Stimulated activated CD4-positive, alpha-beta T cell treated with anti-CD3 and anti-CD28 coated beads, TNF-alpha, amount 100 ng/mL, for 24 hours (primary cell): ENCODE measurements at places on chromosomes 5 and 9.

DNA sequence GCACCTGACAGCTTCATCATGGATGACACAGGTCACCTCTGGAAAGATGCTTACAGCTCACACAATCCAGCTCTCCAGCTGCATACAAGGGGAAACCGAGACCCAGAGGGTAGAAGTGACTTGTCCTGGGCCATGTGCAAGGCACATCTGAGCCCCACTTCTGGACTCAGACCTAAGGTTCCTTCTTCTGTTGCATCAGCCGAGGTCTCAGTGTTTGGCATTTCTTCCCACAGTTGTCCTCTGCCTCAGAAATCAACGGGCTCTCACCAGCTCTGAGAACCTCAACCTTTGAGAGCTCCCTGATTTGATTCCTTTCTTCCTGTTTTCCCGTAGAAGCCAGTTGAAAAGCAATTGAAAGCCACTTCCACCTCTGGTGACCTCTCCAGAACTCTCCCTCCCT is 38.7 kb upstream of the COL15A1 start:
- DNase-seq, result no peak

DNA sequence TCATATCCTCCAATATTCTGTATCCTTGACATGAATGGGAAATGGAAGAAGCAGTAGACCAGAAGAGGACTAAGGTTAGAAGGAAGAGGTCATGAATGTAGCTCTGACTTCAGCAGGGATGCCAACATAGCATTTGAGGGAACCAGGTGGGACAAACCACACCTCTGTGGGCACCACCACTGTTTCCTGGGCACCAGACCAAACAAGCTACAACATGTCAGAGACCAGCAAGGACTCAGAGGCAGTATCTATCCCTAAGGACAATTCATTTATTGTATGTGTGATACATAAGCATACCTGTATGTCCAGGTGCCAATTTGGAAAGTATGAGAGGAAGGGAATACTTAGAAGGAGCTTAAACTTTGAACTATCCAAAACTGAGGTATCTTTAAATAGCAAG is 192.8 kb downstream of the MAN2A1 start:
- DNase-seq, result no peak

GRCh38 chr9:94586814-94587213 is 6.8 kb downstream of the FBP2 start:
- DNase-seq, result no peak

DNA sequence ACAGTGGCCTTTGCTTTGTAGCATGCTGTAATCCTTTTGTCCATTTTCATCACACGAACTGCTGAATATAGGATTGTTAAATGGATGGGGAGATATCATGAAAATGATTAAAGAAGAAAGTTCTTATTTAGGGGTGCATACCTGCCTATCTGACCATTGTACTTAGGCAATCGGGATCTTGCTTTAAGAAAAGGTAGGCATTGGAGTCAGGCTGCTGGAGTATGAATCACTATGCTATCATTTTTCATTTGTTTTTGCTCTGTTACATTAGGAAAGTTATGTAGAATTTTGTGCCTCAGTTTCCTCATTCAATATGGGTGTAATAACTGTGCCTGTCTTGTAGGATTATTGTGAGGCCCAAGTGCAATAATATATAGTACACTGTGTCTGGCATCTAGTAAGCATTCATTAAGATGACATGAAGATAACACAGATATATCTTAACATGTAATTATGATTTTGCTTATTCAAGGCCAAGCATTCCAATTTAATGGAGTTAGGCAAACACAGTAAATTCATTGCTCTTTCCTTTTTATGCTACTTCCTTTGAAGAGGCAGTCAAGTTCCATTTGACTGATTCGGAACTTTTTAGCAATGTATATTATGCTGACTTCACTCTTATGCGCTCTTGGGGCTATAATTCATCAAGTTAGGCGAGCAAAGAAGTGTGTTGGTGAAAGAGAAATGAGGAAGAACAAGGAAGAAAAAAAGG is 109.9 kb upstream of the CDKN2B start:
- no peak for DNase-seq

DNA sequence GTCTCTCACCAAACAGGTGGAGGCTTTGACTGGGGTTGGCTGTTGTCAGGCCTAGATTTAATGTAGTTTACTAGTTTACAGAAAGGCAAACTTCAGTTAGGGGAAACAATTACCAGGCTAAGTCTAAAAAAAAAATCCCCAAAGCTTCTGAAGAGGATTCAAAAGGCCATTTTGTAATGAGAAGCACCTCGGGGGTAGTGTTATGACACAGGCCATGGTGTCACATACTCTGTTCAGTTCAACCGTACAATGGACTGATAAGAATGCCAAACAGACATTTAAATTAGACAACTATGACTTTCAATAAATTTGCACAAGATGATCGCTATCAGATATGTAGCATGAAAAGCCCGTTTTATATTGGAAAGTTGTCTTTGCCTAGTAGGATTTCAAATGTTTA is 120.1 kb upstream of the PCA3 start:
- no peak for DNase-seq

GRCh38 chr9:70409800-70410199 is 4.7 kb downstream of the KLF9 start:
- no peak for DNase-seq

DNA sequence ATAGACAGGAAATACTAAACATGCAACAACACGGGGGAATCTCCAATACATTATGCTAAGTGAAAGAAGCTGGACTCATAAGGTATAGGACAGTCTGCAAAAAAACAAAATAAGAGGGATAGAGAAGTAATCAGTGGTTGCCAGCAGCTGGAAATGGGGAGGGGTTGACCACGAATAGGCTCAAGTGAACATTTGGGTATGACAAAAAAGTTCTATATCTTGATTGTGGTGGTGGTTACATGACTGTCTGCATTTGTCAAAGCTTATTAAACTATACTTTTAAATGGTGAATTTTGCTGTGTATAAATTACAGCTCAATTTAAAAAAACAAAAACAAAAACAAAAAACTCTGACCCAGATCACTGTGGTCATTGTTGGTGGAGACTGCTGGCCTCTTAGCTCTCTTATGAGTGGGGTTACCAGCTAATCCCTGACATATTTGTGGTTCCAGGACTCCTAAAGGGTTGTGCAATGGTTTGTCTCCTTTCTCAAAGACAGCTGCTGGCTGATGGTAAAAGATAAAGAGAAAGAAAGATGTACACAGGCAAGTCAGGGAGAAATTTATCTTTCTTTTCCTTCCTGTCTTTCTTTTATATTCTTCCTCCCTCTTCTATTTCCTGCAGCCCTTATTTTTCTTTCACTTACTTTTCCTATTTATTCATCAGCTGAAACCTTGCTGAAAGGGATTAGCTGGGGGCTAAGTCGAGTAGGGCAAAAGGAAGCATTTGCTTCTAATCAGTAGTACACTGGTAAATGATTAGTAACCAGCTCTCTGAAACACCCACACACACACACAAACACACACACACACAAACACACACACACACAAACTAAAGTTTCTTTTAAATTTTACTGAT is 42.6 kb upstream of the APC start:
- no peak for DNase-seq

DNA sequence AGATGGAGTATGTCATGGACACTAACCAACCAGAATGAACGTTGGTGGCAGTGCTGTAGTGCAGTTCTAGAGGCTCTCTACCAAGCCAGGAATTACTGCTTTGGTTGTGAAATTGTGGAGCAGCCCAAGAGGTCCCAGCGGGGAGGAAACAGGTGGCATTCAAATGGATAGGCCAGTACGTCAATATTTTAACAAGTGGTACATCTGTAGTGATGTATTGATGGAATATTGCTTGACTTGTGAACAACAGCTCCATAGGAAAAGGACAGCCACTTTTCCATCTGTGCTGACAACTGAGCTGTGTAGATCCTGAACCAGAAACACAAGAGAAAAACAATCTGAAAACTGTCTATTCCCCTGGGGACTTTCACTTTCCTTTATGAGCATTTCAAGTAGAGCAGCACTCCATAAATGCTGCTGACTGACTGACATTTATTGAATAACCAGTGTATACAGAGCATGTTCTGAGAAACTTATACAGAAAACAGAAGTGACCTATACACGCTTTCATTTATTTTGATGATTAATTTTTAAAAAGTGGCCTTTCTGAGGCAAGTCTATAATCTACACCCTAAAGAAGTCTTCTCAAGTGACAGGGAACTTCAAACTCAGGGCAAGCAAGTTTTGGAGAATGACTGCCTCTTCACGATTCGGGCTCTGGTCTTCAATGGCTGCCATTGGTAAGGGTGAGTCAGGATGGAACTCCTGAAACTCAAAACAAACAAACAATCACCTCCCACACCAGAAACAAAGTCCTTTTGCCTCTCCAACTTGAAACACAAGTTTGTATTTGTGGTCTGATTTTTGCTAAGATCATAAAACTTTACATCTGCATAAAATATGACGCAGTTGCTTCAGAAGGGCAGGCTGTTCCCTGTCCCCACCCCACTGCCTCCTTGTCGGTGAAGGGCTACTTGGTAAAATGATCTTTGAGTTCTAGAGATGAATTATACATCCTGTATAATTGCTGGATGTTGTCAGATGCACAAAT is 362.4 kb downstream of the NDUFS4 start:
- no peak for DNase-seq

DNA sequence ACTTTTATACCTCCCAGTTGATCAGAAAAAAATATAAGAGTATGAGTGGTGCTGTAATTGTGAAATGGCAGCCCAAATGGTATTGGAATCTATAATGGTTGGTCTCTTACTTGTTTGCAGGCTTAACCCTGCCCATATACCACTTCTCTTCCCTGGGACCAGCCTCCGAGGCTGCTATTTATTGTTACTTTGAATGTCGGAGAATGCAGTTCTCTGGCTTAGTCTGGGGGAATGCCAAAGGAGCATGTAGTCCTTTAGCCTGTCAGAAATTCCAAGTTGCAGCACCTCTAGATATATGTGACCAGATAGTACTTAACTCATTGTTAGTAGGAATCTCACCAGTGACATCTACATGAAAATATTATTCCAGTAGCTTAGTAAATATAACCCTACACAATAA is 47.5 kb downstream of the SLC44A1 start:
- DNase-seq, result no peak

GRCh38 chr5:19261879-19262278 is 726.1 kb downstream of the CDH18 start:
- DNase-seq, result no peak

DNA sequence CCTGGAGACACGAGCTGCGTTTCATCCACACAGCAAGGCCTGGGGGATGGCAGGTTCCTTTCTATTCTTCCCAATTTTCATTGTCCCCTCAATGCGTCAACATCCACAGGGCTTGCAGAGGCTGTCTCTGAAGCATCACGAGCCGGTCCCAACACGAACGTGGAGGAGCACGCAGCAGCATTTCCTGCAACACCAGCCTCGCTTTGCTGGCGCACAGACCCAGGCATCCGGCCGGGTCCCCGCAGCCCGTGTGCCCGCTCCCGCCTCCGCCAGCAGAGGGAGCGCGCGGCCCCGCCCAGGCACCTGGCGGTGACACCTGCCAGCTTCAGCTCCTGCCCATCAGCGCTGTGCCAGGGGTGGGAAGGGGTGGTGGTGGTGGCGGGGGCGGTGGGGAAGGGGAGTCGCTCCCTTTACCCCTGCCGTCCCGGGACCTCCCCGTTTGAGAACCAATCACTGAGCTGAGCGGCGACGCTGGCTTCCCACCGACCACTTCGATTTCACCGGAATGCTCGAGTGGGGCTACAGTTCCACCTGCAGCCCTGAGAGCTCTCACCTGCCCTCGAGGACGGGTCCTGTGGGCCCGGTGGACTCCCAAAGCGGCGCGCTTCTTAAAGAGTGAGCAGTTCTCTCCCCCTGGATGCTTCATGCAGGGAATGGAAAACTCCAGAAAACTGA is 464.5 kb downstream of the ICE1 start:
- no peak for DNase-seq

- no peak for DNase-seq
These were observed 15.1 kb upstream of the CCL28 start for GRCh38 chr5:43427306-43427705.

DNA sequence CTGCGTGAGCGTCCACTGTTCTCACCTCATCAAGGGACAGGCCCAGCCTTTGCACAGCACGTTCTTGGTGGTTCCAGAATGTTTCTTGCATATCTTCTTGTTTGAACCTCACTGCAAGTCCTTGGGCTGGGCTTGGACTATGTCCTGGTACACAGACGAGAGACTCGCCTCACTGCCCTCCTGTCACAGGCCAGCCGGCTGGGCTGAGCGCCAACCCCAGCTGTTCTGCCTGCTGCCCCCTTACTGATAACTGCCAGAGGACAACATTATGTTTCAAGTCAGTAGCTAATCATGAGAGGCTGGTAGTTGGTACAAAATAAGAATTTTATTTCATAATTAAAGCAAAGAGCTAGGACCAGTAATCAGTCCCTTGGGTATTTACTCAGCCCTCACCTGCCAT is 52.8 kb upstream of the LRRTM2 start:
- no peak for DNase-seq

GRCh38 chr5:56409331-56410190 is 176.4 kb upstream of the ANKRD55 start:
- DNase-seq, result no peak

DNA sequence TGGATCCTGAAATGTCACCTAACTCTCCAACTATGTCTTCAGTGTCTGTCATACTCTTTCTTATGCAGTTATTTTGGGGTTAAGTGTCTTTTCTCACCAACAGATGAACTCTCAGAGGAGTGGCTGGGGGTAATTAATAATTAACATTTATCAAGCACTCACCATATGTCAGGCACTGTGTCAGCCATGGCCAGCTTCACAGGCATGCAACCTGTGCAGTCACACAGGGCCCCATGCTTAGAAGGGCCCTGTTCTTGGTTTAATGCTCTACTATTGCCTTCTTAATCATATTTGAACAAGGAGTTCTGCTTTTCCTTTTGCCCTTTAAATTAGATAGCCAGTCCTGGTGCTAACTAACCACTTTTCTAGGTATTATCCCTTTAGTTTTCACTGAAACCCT is 3.4 kb upstream of the GRPEL2 start:
- DNase-seq, result no peak

DNA sequence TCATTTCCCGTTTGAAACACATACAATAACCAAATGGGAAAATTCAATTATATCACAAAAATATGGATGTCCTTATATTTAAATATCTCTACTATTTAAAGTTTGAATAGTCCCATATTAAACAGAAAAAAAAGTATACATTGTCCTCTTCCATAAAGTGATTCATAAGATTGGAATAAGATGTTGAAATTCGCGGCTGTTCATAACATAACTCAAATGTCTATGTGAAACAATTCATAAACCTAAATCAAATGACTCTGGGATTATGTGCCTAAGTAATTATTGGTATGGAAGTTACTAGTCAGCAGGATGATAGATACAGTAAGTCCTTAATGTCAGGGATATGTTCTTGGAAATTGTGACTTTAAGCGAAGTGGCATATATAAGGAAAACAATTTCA is 3.9 kb upstream of the EFNA5 start:
- no peak for DNase-seq

GRCh38 chr5:149391524-149391923 is 12.4 kb upstream of the IL17B start:
- DNase-seq, result no peak

DNA sequence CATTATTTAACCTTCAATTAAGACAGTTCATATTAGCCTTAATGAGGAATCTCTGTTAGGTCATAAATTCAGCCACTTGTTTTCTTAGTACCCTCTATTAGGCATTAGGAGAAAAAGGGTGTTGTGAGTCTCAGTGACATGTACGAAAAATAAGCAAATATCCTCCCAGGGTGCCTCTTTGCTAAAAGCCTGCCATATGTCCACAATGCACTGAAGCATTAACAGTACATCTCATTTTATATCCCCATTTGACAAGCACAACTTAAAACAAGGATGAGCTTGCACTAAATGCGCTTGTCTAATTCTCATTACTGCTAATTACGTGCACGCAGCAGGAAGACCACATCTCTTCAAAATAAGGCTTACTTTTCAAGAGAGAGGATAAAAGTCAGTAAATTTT is 48.4 kb upstream of the SRFBP1 start:
- DNase-seq, result no peak

- DNase-seq, result no peak
These were observed 75.6 kb upstream of the SLC44A1 start for GRCh38 chr9:105168870-105169319.
